Amygdala (tissue), 56 donors: ENCODE measurements at places on chromosomes 7 and 10.

- no peak for DNase-seq
Observed at GRCh38 chr7:122352454-122352853, 47.9 kb upstream of the FEZF1 start.

DNA sequence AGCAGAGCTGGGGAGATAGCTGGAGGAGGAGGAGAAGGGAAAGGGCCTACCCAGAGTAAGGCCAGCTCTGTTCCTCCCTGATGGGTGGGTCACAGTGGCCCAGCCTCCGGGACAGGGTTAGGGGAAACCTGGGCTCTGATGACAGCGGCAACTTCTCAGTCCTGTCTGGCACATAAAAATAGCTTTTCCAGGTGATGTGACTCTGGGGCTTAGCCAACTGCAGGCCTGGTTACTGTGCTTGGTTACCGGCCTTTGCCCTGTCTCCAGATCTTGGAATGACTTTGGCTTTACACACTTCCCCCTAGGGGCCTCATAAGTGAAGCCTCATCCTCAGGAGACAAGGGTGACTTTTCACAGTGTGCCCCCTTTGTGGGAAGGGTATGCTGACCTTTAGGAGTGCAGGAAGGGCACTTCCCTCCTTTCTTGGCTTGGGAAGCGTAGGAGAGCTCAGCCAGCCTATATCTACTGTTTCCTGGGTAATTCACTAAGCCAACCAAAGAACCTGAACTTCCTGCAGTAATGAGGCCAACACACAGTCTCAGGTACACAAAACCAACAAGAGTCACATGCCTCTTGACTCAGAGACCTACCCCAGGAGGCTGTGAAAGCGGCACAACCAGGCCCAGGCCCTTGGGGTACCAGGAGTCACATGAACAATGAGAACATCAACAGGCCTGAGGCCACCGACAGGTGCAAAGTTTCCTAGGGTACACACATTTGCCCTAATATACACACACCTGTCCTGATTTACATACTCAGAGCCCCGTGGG, 11.7 kb upstream of the HILPDA start:
- DNase-seq = no peak

GRCh38 chr7:131527456-131527855, 29.0 kb downstream of the PODXL start:
- no peak for DNase-seq

DNA sequence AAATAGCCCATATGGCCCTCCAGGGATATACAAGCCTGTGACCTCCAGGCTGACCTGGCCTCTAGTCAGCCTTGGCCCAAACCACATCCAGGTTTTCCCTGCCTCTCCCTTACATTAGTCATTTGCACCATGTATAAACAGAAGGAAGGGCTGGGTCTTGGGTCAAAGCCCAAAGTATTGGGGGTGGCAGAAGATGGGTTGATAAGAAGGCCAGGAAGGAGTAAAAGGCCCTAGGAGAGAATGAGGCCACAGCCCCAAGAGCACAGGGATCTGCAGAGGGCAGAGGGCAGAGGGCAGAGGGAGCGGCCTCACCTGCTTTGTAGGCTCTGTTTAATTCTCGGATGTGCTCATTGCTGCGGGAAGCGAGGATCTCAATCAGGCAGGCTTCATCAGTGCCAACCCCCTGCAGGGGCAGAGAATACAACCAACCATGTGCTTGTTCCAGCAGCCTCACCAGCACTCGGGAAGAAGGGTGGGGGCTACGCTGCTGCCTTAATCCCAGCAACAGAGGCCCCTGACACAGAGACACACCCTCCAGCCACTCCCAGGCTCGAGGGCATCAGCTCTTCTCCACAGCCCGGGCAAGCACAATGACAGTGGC, 31.3 kb downstream of the PLAC9 start:
- DNase-seq = no peak

DNA sequence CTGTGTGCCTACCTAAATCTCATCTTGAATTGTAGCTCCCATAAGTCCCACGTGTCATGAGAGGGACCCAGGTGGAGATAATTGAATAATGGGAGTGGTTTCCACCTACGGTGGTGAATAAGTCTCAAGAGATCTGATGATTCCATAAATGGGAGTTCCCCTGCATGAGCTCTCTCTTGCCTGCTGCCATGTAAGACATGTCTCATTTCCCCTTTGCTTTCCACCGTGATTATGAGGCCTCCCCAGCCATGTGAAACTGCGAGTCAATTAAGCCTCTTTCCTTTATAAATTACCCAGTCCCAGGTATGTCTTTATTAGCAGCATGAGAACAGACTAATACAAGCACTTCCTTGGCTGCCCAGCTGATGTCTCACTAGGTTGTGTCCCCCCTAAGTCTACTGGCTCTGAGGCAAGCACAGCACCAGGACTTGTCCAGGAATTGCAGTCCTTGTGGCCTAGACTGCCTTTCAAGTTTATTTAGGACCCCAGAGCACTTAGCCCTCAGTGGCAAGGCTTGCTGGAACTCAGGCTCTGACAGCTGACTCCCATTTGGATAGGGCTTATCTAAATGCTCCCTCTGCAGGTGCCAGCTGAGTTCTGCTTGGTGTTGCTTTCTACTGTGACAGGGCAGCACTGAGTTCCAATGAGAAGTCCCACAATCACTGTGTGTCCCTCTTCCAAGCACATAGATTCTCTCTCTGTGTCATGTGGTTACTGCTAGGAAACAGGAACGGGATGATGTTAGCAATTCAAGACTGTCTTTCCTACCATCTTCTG, 59.0 kb upstream of the TAS2R16 start:
- no peak for DNase-seq

DNA sequence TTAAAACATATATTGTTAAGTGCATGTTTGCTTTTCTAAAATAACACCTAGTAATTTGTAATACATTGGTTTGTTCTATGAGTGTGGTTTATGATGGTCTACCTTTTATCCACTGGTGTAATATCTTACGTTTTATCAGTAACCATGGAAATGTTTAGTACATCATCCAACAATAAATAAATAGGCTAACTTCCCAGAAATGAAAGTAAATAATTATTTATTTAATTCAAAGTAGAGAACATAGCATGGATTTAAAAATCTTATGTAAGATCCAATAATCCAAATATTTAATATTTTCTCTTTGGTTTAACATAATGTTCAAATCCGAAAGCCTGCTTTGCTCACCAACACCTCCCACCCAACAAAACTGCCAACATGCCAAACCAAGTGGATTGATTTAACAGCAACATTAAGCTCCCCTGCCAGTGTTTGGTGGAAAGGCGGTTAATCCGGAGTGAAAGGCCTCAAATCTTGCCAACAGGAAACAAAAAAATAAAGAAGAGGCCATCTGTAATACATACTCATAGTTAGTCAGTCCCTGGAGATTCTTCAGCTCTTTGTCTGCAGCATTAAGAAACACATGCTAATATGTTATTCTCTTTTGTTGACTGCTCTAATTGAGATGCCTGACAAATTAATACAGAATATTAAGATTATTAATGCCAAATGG, 897.8 kb downstream of the CNTNAP2 start:
- DNase-seq = no peak

GRCh38 chr10:71631007-71631861, 88.3 kb downstream of the C10orf105 start:
- no peak for DNase-seq

DNA sequence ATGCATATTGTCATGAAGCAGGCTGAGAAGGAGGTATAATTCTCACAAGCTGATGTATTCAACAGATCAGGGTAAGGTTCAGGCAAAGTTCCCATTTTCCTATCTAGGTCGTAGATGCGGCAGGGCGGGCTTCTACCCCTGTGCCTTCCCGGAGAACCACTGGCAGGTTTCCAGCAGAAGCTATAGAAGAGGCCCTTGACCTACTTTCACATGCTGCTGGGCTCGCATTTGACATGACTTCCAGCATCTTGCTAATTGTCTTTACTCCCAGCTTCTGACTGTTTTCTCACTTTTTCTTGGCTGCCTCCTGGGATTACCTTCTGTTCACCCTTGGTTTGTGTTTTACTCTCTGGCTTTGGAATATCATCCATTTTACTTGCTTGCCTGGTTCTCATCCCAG, 32.6 kb upstream of the ORC5 start:
- DNase-seq = no peak
